Activated CD4-positive, alpha-beta T cell treated with anti-CD3 and anti-CD28 coated beads for 36 hours (primary cell): ENCODE measurements at places on chromosomes 13 and 19. TPM values are rescaled to one million over a fixed set of nuclear protein-coding genes. Genes with fewer than 3 reads are reported as not detected.

CALM3 gene
- 631 TPM for total RNA-seq

MAMSTR gene
- total RNA-seq, result 0.70 TPM

NTF4 gene
- not detected for total RNA-seq

PLIN4 gene
- not detected for total RNA-seq

TJP3 gene
- total RNA-seq, result 2.7 TPM

KRTDAP gene
- not detected for total RNA-seq

CYP4F8 gene
- not detected for total RNA-seq

TRPM4 gene
- total RNA-seq, result 1.9 TPM

KLK4 gene
- total RNA-seq, result not detected

PTGIR gene
- 41.0 TPM for total RNA-seq

DLL3 gene
- 0.72 TPM for total RNA-seq

ATG4D gene
- 18.9 TPM for total RNA-seq

SLC10A2 gene
- total RNA-seq, result not detected

NBEA gene
- 0.39 TPM for total RNA-seq
